ENCODE measurements at places on chromosomes 5 and 9. TPM values are rescaled to one million over a fixed set of nuclear protein-coding genes. Genes with fewer than 3 reads are reported as not detected.
A peak's percentile ranks its signal among the peaks of the same experiment; 100 is the strongest.

Gene KCNV2
- not detected for total RNA-seq

Gene ENTREP1
- 34.9 TPM for total RNA-seq

GRCh38 chr5:112070022-112070421 lies 313.0 kb upstream of the NREP start:
- no peak overlapping the region for H3K4me3 ChIP-seq
- H3K27ac ChIP-seq = no peak overlapping the region
- DNase-seq = no peak
- H3K4me1 ChIP-seq = no peaks in the 10 kb centered on the region
- no peaks in the 10 kb centered on the region for H3K27me3 ChIP-seq

- H3K27ac ChIP-seq = no peak overlapping the region
- peaks cover 56% of the 10 kb centered on the region for H3K36me3 ChIP-seq
- no peaks in the 10 kb centered on the region for H3K27me3 ChIP-seq
- no peak overlapping the region for H3K4me3 ChIP-seq
These were observed 50.7 kb downstream of the UIMC1 start for GRCh38 chr5:176955895-176956294.

Gene LHX3
- total RNA-seq = not detected

GRCh38 chr9:105223544-105224140 lies 20.8 kb upstream of the SLC44A1 start:
- no peak overlapping the region for H3K4me3 ChIP-seq
- no peaks in the 10 kb centered on the region for H3K36me3 ChIP-seq
- H3K4me1 ChIP-seq = no peaks in the 10 kb centered on the region

GRCh38 chr5:76269259-76269931 lies 133.7 kb upstream of the IQGAP2 start:
- no peak overlapping the region for H3K4me3 ChIP-seq
- H3K27me3 ChIP-seq = no peaks in the 10 kb centered on the region
- no peaks in the 10 kb centered on the region for H3K36me3 ChIP-seq
- H3K4me1 ChIP-seq = peaks cover 8% of the 10 kb centered on the region
- no peak overlapping the region for H3K27ac ChIP-seq

Gene AQP3
- total RNA-seq = 352 TPM

GRCh38 chr5:14574096-14574495 lies 7.5 kb upstream of the OTULINL start:
- peaks cover 14% of the 10 kb centered on the region for H3K4me1 ChIP-seq
- no peak overlapping the region for H3K4me3 ChIP-seq
- no peaks in the 10 kb centered on the region for H3K36me3 ChIP-seq

Gene OLFM1
- 26.0 TPM for total RNA-seq

DNA sequence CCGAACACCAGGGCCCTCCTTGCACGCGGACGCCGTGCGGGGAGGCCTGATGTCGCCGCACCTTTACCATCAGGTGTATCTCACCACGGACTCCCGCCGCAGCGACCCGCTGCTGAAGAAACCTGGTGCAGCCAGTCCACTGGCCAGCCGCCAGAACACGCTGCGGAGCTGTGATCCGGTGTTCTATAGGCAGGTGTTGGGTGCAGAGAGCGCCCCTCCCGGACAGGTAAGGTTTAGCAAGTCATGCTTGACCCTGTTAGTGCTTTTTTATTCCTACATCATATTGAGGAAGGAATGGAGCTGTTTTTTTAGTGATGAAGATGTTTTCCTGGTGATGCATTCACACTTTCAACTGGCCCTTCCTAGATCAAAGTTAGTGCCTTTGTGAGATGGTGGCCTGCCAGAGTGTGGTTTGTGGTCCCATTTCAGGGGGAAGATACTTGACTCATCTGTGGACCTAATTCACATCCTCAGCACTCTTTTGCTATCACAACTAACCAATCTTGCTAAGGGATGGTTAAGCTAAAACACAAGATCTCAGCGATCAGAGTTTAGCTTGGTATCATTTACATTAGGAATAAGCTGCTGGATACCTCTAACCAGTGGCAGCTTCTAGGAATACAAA lies 2.7 kb downstream of the PCDHGC3 start:
- DNase-seq = peak; percentile 91
- peak overlapping the region; percentile 64 for H3K4me3 ChIP-seq
- peaks cover 6% of the 10 kb centered on the region for H3K27me3 ChIP-seq
- no peak overlapping the region for H3K27ac ChIP-seq
- peaks cover 28% of the 10 kb centered on the region for H3K4me1 ChIP-seq
- no peaks in the 10 kb centered on the region for H3K36me3 ChIP-seq

All from upper lobe of right lung (tissue), 1 donor.